ENCODE measurements at places on chromosomes 1 and 21.

DNA sequence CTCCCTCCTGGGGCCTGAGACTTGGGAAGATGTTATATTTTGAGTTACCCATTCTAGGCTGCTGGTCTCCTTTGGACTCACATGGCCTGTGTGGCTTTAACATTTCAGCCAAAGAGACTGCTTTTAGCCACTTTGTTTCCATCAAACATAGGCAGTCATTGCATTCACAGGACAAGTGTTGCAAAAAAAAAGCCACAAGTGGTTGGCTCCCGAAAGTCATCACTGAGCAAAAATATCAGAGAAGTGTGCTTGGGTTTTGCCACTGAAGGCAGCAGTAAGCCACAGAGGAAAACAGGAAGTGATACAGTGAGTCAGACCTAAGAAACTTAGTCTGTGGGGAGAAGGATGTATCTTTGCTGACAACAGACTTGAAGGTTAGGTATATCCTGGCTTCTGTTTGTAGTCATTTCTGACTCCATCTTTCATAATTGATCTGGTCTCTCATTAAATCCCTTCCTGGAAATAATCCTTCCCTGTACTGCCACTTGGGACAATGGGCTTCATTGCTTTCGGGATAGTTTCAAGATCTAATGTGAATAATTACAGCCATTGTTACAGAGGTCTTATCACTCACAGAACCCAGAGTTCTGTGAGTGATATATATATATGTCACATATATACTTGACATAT is 80.9 kb downstream of the COLGALT2 start:
- peak; percentile 81 for DNase-seq

- DNase-seq = no peak
Measured at GRCh38 chr1:17984583-17984982, 123.0 kb upstream of the IGSF21 start.

GRCh38 chr1:226463925-226464586 is 56.2 kb upstream of the PARP1 start:
- no peak for DNase-seq

DNA sequence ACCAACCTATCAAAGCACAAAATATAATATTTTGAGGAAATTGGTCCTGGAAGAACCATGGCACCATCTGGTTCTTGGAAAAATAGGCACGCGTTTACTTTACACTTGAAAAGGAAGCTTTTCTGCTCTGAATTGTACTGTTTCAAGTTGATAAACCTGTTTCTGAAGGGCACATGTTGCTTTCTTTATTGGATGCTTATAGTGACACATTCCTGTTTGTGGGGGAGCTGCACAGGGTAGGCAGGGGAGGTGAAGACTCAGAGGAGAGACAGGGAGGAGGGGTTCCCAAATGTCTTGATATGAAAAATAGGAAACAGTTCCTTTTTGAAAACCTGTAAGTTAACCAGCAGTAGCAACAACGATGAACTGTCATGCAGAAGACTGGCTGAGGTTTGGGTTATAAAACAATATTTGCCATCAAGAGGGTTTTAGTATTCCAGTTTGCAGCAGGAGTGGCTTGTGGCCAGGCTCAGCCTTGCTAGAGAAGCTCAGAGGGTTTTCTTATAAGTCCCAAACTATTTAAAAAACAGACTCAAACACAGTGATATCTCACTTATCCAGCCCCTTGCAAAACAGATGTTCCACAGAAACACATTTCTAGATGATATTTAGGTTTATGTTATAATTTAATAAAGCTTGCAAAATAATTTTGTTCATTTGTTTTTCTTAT is 127.0 kb upstream of the MROH9 start:
- DNase-seq = no peak

DNA sequence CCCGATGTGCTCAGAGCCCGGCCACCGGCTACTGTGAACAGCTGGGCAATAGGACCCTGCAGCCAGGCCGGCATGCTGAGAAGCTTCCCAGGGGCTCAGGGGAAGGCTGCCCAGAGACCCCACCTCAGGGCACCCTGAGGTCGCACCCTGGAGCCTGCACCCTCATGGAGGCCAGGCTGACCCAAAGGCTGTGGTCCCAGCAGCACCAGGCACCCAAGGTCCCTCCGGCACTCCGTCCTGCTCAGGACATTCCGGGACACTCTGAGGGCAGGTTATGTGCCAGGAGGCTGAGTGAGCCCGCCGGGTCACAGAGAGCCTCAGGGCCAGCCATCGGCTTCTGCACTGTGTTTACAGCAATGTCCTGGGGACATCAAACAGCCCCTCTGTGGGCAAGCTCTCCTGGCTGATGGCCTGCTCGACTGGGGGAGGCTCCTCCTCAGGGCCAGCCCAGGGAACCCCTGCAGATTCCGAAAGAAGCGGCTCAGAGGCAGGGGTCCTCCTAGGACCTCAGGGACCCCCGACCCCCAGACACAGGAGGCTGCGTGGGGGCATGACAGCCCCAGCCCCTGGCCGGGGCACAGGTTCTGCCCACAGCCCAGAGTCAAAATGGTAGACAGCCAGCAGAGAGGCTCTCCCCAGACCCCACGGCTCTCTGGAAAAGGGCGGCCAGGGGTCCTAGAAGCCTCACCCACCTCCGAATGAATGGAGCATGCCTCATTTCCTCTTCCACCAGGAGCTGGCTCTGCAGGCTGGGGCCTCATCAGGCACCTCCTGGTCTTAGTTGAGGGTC is 8.2 kb downstream of the SLC19A1 start:
- DNase-seq = no peak

DNA sequence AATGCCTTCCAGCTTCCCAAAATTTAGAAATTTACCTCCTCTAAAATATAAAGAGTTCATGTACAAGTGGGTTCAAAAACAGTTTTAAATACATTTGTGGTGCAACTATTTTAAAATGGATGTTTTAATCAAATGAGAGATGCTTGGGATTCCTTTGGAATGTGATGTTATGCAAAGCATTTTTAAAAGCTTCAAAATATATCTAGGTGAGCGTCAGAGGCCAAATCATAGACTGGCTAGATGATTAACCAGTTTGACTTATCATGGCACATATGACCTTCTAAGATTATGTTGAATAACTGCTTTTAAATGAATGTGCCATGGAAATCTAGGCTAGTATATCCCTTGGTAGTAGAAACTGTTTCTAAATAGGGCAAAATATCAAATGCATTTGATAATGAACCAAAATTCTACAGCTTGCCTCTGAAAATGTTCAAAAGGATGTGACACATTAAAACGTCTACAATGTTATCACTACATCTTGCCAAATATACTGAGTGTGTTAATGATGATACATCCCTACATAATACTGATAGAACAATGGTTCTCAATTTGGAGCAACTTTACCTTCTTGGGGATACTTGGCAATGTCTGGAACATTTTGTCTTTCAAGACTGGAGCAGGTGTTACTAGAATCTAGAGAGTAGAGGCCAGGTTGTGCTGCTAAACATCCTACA is 650.9 kb upstream of the ADGRL2 start:
- no peak for DNase-seq

DNA sequence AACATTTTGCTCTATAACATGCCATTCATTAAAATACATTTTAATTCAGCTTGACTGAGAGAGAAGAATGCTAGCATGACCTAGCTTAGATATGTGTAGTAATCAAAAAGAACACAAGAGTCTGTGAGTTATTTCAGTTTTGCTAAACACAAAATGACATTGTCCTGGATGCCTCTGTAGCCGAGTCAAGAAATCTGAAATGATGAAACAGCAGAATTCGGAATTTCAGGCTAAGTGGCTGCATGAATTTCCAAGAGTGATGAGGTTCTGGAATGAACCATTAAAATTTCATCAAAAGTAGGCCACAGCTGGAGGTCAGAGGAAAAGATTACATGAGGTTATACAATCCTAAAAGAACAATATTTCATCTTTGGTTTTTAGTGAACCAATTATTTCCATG is 79.1 kb upstream of the CXADR start:
- no peak for DNase-seq

DNA sequence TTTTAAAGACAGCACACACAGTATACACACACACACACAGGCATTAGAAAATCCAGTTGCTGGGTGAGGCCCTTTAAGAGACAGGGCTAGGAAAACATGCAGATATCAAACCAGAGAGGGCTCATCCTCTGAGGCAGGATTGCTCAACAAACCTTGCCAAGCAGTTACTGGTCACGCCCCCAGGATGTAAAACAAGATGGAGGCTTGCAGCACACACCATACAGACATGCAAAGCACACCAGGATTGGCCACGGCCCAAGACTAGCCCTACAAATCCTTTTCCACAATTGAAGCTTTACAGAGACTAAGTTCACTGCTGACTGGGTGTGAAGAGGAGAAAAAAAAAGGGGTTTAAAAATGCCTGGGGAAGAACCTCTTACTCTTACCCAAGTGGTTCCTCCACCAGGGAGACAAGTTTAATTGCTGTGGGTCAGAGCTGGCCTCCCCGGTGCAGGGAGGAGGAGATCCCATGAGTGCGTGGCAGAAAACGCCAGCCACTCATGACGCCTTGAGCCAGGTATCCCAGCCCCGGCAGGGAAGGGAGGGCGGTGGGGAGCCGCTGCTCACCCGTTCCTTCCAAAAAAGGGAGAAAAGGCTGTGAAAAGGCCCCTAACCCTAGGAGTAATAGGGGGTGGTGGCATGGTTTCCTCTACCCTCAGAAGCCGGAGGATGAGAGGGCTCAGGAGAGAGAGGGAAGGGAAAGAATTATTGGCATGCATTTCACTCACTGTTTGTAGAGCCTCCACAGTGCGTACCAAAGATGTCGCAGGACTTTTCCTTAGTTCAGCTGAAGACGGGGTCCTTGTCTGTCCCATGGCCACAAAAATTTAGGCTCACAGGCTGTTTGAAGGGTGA is 594.6 kb upstream of the ZP4 start:
- no peak for DNase-seq

GRCh38 chr1:61337441-61337951 is 255.1 kb downstream of the NFIA start:
- no peak for DNase-seq

DNA sequence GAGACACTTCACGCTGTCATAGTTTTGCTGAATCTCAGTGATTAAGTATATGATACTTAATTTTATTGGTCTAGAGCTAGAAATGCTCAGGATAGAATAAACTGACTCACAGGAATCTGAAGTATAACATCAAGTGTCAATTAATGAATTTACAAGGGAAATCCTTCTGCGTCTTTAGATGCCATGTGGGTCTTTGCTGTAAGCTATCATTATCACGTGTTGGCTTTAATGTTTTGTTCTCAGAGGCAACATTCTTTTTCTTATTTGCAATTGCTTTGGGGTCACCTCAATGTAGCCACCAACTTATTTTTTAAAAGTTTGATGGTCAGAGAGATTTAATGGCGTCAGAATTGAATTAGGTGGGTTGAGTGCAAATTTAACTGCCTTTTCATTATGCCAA is 680.1 kb upstream of the PTBP2 start:
- no peak for DNase-seq

- no peak for DNase-seq
Measured at GRCh38 chr1:234295626-234296025, 77.6 kb upstream of the COA6 start.

DNA sequence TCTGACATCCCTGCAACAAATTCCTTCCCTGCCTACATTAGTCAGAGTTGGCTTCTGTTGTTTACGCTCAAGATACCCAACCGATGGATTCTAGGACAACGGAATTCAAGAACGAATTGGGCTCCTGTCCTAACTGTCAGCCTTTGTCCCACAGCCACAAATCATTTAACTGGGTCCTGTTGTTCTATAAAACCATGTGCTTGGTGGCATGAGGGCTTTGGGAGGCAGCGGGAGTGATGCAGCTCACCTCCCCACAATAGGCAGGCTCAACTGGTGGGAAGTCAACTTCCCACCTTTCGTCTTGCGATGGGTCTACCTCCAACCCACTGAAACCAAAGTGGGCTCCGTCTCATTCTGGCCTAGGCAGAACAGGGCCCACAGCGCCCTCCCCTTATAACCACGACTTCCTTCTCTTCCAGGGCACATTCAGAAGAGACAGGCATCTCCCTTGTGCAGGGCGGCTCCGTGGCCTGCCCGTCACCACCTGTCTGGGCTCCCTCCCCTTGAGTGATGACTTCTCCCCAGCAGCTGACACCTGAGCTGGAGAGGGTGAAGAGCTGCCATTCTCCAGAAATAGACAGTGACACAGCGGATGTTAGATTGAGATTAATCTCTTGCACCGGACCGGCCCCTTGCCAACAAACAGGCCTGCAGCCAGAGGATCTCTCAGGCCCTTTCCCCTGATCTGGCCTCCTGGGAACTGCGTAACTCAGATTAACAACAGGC is 26.5 kb downstream of the LRRC38 start:
- no peak for DNase-seq

GRCh38 chr1:238832106-238832505 is 554.3 kb upstream of the CHRM3 start:
- DNase-seq = no peak

DNA sequence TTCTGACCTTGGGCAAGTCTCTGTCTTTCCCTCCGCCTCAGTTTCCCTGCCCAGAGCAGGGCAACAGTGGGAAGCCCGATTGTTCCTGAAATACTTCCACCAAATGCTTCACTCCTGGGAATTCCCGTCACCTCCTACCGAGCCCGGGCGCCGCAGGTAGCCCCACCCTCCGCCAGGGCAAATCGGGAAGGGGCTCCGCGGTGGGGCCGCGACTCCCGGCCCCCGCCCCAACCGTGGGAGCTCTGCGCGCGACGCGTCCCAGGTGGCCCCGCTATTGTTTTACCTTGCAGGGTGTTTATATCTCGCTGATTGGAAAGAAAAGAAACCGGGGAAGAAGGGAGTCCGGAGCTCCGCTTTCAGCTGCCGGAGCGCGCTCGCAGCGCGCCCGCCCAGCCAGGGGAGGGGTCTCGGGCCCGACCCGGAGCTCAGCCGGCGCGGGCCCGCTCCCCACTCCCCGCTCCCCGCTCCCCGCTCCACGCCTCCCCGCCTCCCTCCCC is 407 bp downstream of the IGSF3 start:
- DNase-seq = no peak

- DNase-seq = no peak
Measured at GRCh38 chr1:112806090-112806642, 91.0 kb upstream of the PPM1J start.

- DNase-seq = no peak
Measured at GRCh38 chr1:21910558-21911204, 26.4 kb downstream of the HSPG2 start.

DNA sequence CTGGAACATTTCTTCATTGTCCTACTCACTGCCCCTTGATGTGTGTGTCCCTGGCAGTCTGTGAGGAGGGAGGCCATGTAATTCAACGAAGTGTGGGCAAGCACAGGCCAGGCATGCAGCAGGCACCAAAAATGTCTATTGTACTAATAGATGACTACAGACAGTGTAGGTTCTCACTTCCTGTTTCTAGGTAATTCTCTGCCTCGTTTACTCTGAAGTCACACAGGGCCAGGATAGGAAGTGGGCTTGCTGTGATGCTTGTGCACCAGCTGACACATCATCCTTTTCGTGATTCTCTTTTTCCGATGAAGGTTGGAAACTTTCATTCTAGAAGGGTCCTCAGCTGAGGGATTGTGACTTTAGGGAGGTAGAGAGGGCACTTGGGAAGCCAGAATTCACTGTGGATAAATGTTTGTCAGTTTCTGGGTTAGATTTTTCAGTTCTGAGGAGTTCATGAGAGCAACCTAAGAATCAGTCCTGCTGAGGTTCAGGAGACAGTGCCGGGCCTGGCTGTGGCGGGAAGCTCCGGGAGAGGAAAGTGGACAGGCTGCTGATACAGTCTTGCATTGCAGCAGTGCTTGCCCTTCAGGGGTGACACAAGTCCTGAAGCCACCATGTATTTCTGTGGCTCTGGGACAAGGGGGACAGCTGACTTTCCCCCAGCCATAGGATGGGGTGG is 4.3 kb upstream of the CSF1 start:
- DNase-seq = peak; percentile 86

- DNase-seq = no peak
Measured at GRCh38 chr21:25360593-25360992, 246.7 kb downstream of the MRPL39 start.

GRCh38 chr1:210446479-210446878 is 117.8 kb downstream of the HHAT start:
- DNase-seq = peak; percentile 50

Measured in CD4-positive, alpha-beta T cell treated with Interleukin-4 for 1 hour (primary cell).